ENCODE measurements at places on chromosomes 16 and 17. TPM values are rescaled to one million over a fixed set of nuclear protein-coding genes. Genes with fewer than 3 reads are reported as not detected.

The CDRT15 gene
- polyA plus RNA-seq, result not detected

The SLC6A4 gene
- 0.16 TPM for polyA plus RNA-seq

The ELMO3 gene
- polyA plus RNA-seq, result not detected

The CX3CL1 gene
- not detected for polyA plus RNA-seq

The TNFSF12 gene
- polyA plus RNA-seq, result 25.8 TPM

The PLA2G10 gene
- polyA plus RNA-seq, result not detected

The CARD14 gene
- polyA plus RNA-seq, result not detected

The NOG gene
- polyA plus RNA-seq, result 49.9 TPM

The ITGB4 gene
- 1.9 TPM for polyA plus RNA-seq

The CRHR1 gene
- polyA plus RNA-seq, result not detected
